AML-193 (cell line): ENCODE measurements at places on chromosomes 2 and 18.

- no peak for DNase-seq
Observed at GRCh38 chr2:161905389-161906046, 168.5 kb downstream of the DPP4 start.

DNA sequence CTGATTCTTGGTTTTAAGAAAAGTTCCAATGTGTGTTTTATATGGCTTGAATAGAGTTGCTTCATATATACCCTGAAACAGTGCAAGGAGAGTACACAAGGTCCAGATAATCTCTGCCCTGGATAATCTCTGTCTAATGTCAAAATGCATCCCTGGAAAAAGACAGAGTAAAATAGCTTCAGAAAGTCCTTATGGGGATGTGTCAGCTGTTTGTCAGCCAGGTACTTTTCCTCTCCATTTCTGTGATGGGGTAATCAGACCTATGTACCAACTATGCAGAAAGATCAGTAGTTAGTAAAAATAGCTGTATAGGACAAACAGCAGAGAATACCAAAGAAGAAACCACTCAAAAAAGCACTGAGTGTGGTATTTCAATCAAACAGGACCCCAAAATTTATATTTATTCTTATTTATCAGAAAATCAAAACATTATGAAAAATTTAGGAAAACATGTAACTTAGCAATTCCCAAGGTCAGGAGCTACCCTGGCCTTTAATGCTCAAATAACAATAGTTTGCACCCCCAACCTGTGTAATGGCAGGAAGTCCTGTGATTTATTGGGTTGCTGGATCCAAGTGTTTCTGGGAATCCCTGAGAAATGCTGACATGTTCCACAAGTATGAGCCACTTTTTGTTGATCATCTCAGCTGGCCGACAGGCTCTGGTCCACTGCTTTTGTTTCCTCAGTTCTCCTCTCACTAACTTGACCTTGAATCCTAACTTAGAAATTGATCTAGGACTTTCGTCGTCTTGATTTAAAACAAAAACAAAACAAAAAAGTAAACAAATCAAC, 69.6 kb downstream of the MDH1 start:
- DNase-seq, result no peak

DNA sequence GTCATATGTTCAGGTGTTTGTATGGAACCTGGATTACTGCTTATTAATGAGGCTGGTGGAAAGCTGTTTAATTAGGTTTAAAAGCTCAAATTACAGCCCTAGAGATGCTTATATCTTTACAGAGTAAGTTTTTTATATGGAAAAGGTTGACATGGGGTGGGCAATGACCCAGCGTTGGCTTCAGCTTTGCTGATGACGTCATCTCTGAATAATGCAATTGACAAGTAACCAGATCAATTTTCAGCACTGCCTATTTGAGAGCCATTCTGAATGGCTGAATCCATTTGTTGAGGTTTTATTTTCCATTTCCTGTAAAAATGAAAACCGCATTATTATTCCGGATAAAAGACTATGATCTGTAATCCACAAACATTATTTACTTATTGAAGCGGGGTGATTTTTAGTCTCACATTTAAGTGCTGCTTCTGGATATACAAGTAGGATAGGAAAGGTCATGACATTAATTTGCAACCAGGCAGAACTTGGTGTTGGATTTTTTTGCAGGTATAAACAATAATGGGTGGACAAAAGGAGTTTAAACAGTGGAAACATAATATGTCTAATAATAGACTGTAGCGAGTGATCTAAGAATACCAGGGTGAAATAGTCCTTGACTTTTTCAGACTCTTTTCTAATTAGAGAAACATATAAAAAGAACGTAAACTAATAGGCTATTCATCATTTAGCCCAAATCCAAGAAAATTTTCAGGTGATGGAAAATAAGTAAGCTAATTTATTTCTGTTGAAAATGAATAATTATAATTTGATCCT, 2.7 kb downstream of the PPP1R1C start:
- DNase-seq, result no peak

DNA sequence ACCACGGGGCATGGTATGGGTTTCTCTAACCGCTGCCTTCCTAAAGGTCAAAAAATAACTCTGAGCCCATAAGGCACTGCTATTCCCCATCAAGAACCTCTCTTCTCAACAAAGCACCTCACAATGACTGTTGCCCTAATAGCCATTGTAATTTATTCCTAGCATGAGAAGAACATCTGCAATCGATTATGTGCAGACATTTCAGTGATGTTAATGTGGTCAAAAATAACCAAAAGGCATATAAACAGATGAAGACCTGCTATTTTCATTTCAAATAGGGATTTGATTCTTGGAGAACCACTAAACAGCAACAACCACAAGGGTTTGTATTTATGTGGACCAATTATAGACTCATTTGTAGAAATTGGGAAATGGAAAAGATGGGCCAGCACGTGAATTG, 356.6 kb downstream of the FBXO15 start:
- DNase-seq, result no peak

DNA sequence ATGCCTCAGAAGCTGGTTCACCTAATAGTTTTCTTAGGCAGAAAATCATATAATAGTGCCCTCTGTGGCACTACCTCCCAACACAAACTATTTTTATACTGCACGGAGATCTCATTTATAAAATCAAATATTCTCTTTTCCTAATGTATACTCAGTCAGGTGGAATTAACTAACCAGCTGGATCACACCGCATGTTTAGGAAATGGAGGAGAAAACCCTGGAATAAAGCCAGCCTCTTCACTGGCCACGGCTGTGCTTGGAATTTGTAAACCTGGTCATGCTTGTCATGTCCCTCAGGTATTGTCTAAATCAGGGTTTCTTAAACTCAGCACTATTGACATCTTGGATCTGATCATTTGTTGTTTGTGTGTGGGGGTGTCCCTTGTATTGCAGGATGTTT, 85.6 kb downstream of the DOCK10 start:
- no peak for DNase-seq

GRCh38 chr18:42196651-42197050, 241.6 kb downstream of the PIK3C3 start:
- DNase-seq, result no peak

- no peak for DNase-seq
Observed at GRCh38 chr18:59910967-59911366, 11.2 kb downstream of the PMAIP1 start.

DNA sequence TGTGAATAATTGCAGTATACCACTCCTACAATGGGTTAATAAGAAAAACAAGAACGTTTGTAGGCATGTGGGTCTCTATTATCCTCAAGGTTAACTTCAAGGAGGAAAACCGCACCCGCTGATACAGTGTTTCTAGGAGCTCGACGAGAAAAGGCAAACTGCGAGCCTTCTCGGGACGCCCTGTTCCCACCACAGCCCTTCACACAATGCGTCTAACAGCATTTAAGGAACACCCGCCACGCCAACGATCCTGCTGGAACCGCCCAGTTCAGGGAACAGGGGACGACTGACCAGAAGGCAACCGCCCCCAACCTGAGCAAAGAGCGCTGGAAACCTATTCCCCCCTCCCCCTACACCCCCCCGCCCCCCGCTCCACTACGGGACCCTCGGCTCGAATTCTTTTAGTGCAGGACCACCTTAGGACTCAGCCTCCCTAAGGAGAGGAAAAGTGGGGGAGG, 710 bp upstream of the TMSB10 start:
- DNase-seq, result no peak

DNA sequence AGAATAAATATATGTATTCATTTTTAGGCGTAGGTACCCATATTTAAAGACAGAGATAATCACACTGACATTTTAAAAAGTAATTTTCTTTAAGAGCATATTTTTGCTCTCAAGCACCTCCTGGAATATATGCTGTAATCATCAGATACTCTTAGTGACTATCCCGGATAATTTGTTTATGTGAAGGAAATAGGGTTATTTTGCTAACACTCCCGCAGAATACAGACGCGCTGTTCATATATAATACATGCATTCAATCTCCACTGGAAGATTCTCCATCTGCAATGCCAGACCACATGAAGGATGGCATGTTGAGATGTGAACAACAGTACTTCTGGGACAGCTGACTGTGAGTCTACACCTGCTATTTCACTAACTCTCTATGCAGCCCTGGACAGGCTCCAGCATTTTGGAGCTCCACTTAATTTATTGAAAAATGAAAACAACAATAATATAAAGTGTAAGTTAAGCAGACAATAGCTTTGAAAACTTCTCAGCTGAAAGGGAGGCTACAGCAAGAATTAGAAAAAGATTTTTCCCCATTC, 430.6 kb downstream of the TMX3 start:
- DNase-seq, result no peak

DNA sequence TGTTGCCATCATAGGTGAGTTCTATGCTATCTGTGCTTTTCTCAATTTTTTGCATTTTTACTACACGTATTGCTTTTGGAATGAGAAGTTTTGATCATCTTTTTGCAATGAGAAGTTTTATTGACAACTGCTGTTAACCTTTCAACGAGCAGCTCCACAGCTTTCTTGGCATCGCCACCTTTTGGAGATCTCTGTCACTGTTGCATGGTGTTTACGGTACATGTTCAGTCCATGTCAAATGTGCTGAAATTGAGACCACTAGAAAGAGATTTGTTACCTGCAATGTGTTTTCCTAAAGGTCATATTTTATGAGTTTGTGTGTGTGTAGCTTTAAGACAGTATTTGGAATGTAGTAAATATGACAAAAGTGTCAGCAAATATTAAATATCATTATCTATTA, 120.8 kb downstream of the OSBPL6 start:
- no peak for DNase-seq

- DNase-seq, result no peak
Observed at GRCh38 chr2:85743304-85743978, 10.3 kb upstream of the ATOH8 start.

- DNase-seq, result no peak
Observed at GRCh38 chr2:8548619-8549150, 133.2 kb upstream of the ID2 start.

GRCh38 chr18:75031717-75032317, 177.1 kb downstream of the PTGR3 start:
- DNase-seq, result no peak

- no peak for DNase-seq
Observed at GRCh38 chr2:20471902-20472559, 25.2 kb downstream of the RHOB start.
